ENCODE measurements at places on chromosomes 5 and 9.

- no peak for DNase-seq
These were observed 76.2 kb upstream of the SPIN1 start for GRCh38 chr9:88312045-88312444.

DNA sequence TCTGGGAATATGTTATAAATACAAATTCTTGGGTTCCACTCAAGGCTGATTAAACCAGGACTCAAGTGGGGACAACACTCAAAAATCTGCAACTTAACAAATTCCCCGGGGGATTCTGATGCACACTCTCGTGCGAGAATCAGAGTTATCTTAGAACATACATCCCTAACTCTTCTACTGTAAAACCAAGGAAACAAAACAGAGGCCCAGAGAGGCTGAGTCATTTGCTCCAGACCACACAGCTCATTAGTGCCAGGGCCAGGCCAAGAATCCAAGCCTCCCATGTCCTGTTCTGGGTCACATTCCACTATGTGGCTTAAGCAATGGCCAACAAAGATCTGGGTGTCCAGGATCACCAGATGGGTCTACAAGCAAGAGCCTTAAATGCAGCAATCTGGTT is 166.0 kb downstream of the ADAMTS12 start:
- peak; percentile 86 for DNase-seq

GRCh38 chr5:60597572-60598320 is 102.2 kb downstream of the DEPDC1B start:
- no peak for DNase-seq

- DNase-seq, result no peak
These were observed 217.2 kb upstream of the WWC1 start for GRCh38 chr5:168073991-168074800.

DNA sequence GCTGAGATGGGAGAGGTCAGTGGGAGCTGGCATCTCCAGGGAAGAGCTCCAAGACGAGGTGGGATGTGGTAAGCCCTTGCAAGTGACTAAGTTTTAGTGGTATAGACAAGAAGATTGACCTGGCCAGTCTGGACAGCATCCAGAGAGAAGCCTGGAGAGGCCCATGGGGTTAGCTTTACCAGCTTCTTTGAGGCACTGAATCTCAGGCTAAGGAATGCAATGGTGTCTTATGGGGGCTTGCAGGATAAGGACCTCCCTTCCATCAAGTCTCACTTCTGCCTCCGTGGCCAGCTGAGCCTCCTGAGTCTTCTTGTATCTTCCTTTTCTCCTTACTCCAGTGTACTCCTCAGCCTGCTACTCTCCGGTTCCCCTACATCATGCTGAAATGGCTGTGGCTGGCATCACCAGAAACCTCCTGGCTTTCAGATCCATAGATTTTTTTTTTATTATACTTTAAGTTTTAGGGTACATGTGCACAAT is 56.5 kb upstream of the JADE2 start:
- no peak for DNase-seq
